Stimulated activated CD4-positive, alpha-beta T cell treated with anti-CD3 and anti-CD28 coated beads, Interleukin-4, amount 100 ng/mL, for 1 hour (primary cell): ENCODE measurements at places on chromosomes 2 and 18.
A peak's percentile ranks its signal among the peaks of the same experiment; 100 is the strongest.

DNA sequence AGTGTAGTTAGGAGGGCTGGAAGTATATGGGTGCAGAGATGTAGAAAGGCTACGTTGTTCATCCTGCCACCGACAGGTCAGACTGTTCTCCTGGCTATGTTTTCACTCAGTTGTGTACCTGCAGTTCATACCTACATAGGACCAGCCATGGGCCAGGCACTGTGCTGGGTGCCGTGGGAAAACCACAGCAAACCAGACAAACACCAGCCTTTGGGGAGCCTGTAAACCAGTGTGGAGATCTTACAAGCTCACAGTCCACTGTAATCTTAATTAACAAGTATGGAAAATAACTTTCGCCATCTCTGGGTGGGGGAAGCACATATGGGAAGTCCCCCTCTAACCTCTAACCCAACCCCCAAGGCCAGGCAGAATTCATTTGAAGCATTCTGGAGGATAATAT lies 12.7 kb downstream of the NCK2 start:
- DNase-seq = no peak

- no peak for DNase-seq
These were observed 379.5 kb downstream of the ZNF516 start for GRCh38 chr18:76115580-76115979.

- DNase-seq = no peak
These were observed 41.9 kb downstream of the PRKD3 start for GRCh38 chr2:37282746-37283145.

GRCh38 chr2:29241955-29242565 lies 126.8 kb downstream of the CLIP4 start:
- no peak for DNase-seq

DNA sequence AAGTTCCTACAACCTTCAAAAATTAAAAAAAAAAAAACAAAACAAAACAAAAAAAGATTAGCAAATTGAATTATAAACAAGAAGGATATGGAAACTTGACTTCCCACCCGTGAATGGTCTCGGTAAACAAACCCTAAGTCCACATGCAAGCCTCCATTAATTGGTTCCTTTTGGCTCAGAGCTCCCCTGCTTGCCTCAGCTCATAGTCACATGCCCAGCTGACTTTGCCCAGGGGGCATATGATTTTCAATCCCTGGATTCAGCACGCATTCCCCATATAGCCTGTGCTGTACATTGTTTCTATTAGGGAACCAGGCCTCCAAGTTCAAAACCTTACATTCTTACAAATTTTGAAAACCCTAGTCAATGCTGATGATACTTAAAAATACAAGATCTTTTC lies 95.0 kb downstream of the PID1 start:
- no peak for DNase-seq

GRCh38 chr2:141482697-141483096 lies 648.1 kb downstream of the LRP1B start:
- DNase-seq = no peak

DNA sequence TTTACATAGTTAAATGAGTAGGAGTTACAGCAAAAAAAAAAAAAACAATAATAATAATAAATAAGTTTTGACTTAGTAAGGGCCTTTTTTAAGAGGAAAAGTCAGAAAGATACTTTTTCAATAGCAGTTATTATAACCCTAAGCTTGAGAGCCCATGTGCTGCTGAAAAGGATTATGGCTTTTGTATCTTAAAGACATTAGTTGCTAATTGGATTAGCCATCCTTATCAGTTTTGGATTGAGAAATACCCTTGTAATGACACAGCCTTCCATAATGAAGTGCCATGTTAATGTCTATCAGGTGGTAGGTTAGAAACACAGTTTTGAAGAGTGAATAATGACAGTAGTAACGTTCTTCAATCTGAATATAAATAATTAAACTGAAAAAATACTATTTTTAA lies 554.0 kb downstream of the RIT2 start:
- DNase-seq = no peak

- DNase-seq = no peak
These were observed 27.5 kb downstream of the SP100 start for GRCh38 chr2:230443541-230443940.

DNA sequence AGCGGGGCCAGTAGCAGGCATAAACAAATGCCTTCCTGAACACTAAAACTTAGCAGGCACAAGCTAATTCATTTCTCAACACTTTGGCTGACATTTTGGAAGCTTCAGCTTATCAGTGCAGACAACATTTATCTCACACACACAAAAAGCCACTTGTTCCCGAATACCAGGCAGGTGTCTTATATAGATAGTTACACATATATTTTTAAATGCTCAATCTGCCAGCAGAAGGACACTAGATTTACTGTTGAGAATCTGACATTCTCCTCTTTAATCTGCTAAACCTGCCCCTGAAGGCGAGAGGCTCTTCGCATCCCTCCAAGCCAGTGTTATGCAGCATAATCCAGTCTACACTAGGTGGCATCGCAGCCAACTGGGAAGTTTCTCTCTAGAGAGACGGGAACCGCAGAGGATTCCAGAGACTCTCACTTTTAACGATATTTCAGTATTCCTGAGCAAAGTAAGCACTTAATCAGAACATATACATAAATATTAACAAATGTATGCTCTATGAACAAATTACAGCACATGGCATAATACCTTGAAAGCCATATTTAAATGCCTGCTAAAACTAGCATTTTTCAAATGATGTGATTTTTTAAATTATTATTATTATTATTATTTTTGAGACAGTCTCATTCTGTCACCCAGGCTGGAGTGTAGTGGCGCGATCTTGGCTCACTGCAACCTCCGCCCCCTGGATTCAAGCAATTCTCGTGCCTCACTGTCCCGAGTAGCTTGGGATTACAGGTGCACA lies 90.2 kb upstream of the SCG2 start:
- peak; percentile 2 for DNase-seq

DNA sequence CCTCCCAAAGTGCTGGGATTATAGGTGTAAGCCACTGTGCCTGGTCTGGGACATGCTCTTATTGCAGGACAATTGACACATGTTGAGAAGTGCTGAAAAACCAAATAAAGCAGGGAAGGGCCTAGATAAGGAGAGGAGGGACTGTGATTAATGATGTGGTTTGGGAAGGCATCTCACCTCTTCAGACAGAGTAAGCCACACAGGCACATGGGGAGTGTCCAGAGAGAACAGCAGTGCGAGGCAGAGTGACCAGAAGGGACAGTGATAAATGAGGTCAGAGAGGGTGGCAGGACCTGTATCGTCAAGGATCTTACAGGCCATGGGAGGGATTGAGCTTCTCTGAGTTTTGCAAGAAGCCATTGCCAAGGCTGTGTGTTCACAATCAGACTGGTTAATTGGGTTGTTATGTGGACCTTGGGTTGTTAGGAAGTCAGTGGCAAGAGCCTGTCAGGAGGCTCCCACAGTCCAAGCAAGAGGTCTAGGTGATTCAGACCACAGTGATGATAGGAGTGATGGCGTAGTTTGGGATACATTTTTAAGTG lies 58.5 kb downstream of the EIF5B start:
- no peak for DNase-seq

GRCh38 chr2:95329891-95330793 lies 33.0 kb downstream of the KCNIP3 start:
- DNase-seq = no peak

GRCh38 chr2:211061612-211062296 lies 505.4 kb downstream of the CPS1 start:
- DNase-seq = no peak

- DNase-seq = no peak
These were observed 146.2 kb downstream of the PRKCE start for GRCh38 chr2:45797451-45798230.

GRCh38 chr18:7272311-7273049 lies 41.6 kb downstream of the LRRC30 start:
- DNase-seq = no peak

DNA sequence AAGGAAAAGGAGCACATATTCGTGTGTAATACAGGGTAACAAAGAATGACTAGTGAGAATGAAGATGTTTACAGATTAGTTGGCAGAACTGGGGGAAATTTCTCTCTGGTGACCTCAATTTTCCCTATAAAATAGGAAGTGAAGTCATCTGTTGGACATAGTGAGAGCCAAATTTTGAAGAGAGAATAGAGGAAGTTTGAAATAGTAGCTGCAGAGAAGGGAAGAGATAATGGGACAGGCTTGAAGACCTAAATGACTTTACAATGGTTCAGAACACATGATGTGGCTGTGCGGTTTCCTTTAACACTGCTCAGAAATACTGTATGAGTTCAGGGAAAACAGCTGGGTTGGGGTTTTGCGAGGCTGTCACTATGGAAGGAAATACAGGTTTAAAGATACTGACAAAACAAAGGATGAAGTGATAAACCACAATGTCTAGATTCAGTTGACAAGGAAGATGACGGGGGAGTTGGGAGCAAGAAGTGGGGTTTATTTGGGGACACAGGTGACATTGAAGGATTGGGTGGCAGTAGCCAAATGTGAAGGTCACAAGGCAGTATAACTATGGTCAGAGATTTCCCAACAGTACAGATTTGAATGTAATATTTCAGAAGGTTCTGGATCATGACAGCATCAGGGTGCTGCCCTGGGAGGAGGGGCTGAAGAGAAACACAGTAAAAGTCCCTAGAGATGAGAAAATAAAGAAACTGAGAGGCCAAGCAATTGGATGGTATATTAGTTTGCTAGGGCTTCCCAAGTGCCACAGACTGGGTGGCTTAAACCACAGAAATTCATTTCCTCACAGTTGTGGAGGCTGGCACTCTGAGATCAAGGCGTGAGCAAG lies 82.6 kb upstream of the TANK start:
- DNase-seq = peak; percentile 40

- DNase-seq = no peak
These were observed 1399.9 kb upstream of the SLC39A10 start for GRCh38 chr2:194257095-194257494.
